CD4-positive, alpha-beta T cell treated with Interleukin-15 for 4 hours (primary cell): ENCODE measurements at places on chromosomes 16 and 17.
A peak's percentile ranks its signal among the peaks of the same experiment; 100 is the strongest.

- peak; percentile 87 for DNase-seq
Observed at GRCh38 chr17:43006639-43007551, at the start of gene IFI35. IFI35 (plus strand) TSS chr17:43006784; CDS start chr17:43006948, 164 bp downstream.

DNA sequence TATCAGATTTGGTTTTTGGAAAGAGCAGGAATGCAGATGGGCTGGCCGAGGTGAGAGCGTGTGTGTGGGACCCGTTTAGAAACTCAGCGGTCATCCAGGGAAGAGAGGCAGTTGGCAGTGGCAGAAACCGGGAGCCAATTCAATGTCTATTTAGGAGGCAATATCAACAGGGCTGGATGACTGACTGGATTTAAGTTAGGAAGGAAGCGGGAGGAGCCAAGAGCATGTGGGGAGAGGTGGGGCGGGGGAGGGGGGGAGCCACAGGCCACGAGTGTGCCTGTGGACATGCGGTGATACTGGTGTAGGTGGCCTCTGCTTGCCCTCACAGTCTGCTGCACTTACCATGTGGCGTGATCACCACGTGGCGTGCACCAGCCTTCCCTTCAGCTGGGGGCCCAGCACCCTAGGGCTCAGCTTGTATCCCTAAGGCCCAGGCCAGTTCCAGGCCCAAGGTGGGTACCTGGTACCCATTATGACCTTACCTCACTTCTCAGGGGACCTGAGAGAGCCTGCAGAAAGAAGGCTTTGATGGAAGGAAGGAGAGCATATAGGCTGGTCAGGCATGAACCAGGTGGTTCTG lies 10.8 kb upstream of the TPPP3 start:
- no peak for DNase-seq

GRCh38 chr17:59094861-59095530 lies 11.7 kb downstream of the TRIM37 start:
- DNase-seq: no peak

- no peak for DNase-seq
Observed at GRCh38 chr17:40937384-40937819, at the start of gene KRT23. KRT23 (minus strand) TSS chr17:40937646; CDS start chr17:40936603, 1,043 bp downstream.

- no peak for DNase-seq
Observed at GRCh38 chr17:78357177-78357586, 2.7 kb downstream of the SOCS3 start.

DNA sequence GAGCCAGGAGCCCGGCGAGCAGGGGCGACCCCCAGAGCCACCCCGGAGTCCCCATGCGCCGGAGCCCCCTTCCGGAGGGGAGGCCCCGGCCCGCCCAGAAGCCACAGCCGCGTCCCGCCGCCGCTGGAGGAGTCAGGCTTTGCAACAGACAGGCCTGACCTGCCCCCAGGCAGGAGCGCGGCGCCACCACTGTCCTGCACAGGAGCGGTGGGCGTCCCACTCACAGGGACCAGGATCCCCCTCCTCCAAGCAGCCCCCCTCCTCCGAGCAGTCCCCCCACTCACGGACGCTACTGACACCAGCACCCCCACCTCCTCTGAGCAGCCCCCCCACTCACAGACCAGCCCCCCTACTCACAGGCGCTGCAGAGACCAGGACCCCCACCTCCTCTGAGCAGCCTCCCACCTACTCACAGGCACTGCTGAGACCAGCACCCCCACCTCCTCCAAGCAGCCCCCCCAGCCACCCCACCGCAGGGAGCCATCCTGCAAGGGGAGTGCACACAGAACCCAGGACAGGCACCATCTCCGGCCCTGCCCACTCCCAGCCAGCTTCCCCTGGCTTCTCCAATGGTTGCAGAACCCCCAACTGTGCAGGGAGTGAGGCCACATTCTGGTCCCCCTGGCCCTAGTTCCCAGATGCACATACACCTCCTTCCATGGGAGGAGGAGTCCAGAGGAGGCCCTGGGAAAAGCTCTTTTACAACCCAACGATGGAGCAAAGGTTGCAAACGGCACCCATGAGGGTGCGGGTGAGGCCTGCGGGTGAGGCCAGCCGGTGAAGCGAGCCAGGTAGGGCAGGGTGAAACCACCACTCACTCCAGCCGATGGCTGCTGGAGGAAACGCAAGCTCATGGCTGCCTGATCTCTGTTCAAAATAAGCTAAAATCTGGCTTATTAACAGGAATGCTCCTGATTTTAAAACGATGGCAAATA lies 69.9 kb downstream of the ABR start:
- DNase-seq: no peak

GRCh38 chr17:22461460-22462145 lies 769.3 kb downstream of the KCNJ18 start:
- DNase-seq: no peak

GRCh38 chr17:5122586-5123342 lies 6.9 kb downstream of the USP6 start:
- DNase-seq: no peak

DNA sequence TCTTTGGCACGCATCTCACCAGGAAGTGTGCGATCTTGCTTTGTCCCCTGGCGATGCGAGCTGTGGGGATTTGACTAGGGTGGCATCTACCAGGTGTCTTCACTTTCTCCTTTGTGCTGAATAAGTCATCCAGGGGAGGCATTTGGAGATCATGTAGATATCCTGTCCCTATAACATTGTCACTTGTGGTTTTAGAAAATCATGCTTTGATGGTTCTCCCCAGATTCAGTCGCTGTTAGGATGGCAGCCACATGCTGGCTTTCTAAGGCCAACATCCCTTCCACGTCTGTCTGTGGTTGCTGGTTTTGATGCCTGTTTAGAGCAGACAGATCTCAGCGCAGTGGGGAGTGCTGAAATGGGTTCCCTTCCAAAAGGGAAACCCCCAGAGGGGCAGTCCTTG lies 2.5 kb downstream of the ADAD2 start:
- DNase-seq: no peak
